Naive thymus-derived CD4-positive, alpha-beta T cell (primary cell): ENCODE measurements at places on chromosomes 5 and 9. TPM values are rescaled to one million over a fixed set of nuclear protein-coding genes. Genes with fewer than 3 reads are reported as not detected.

- H3K4me3 ChIP-seq = no peak overlapping the region
- no peak for DNase-seq
- H3K27me3 ChIP-seq = no peaks in the 10 kb centered on the region
- H3K36me3 ChIP-seq = no peaks in the 10 kb centered on the region
- no peaks in the 10 kb centered on the region for H3K4me1 ChIP-seq
These were observed 21.3 kb upstream of the KCNIP1 start for GRCh38 chr5:170482511-170482910.

- H3K27me3 ChIP-seq = no peaks in the 10 kb centered on the region
- H3K36me3 ChIP-seq = no peaks in the 10 kb centered on the region
- peak overlapping the region; percentile 78 for H3K27ac ChIP-seq
- peak overlapping the region; percentile 74 for H3K4me3 ChIP-seq
- no peak for DNase-seq
These were observed 539 bp downstream of the POC5 start for GRCh38 chr5:75716715-75717081.

GRCh38 chr5:144141585-144141984, 28.9 kb downstream of the YIPF5 start:
- H3K4me3 ChIP-seq = no peak overlapping the region
- no peak for DNase-seq
- H3K4me1 ChIP-seq = no peaks in the 10 kb centered on the region
- H3K27me3 ChIP-seq = no peaks in the 10 kb centered on the region

GRCh38 chr5:95365302-95366095, 25.7 kb upstream of the FAM81B start:
- no peak overlapping the region for H3K27ac ChIP-seq
- H3K4me1 ChIP-seq = no peaks in the 10 kb centered on the region
- no peaks in the 10 kb centered on the region for H3K36me3 ChIP-seq
- no peak overlapping the region for H3K4me3 ChIP-seq
- H3K27me3 ChIP-seq = no peaks in the 10 kb centered on the region

The PCDHB2 gene
- total RNA-seq = 0.10 and 0.34 TPM in 2 replicates

DNA sequence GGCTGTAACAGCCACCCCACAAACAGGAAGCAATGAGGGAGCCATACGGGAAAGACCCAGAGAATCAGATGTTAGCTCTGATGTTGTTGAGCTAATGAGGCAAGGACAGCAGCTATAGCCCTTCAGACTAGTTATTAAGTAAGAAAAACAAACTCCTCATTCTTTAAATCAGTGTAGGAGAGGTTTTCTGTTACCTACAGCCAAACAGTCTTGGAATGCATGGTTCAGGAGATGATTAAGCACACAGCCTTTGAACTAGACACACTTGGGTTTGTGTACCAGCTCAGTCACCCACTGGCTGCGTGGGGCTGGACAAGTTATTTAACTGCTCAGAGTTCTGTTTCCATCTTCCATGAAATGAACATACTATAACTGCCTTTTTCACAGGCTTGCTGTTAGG, 68.1 kb downstream of the SPOCK1 start:
- H3K4me1 ChIP-seq = no peaks in the 10 kb centered on the region
- H3K27ac ChIP-seq = no peak overlapping the region
- no peak overlapping the region for H3K4me3 ChIP-seq
- no peaks in the 10 kb centered on the region for H3K36me3 ChIP-seq
- DNase-seq = no peak

DNA sequence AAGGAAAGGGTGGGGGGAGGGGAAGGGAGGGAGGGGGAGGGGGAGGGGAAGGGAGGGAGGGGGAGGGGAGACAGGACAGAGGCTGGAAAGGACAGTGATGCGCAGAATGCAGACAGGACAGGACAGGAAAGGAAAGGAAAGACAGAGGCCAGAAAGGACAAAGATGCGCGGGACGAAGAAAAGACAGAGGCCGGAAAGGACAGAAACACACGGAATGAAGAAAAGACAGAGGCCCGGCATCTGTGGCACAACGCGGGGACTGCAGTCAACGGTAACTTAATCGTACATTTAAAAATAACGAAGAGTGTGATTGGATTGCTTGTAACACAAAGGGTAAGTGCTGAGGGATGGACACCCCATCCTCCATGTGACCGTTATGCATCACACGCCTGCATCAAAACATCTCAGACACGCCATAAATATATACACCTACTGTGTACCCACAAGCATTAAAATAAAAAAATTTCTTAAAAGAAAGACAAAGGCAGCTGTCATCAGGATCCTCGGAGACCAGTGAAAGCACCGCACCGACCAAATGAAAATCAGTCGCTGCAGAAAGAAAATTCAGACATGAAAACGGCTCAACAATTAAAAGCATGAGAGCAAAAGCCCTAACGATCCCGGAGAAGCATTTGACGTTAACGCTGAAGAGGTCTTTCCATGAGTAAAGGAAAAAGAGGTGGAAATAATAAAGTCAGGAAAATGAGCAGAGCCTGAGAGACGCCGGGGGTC, 52.9 kb upstream of the EXOC3 start:
- no peaks in the 10 kb centered on the region for H3K27me3 ChIP-seq
- H3K36me3 ChIP-seq = no peaks in the 10 kb centered on the region
- no peak overlapping the region for H3K27ac ChIP-seq
- no peak for DNase-seq
- H3K4me1 ChIP-seq = peaks cover 8% of the 10 kb centered on the region
- H3K4me3 ChIP-seq = no peak overlapping the region

- no peak overlapping the region for H3K27ac ChIP-seq
- H3K27me3 ChIP-seq = no peaks in the 10 kb centered on the region
- DNase-seq = no peak
- H3K4me3 ChIP-seq = no peak overlapping the region
- H3K4me1 ChIP-seq = peaks cover 44% of the 10 kb centered on the region
- H3K36me3 ChIP-seq = no peaks in the 10 kb centered on the region
These were observed 16.1 kb downstream of the B4GALT1 start for GRCh38 chr9:33151007-33151557.

DNA sequence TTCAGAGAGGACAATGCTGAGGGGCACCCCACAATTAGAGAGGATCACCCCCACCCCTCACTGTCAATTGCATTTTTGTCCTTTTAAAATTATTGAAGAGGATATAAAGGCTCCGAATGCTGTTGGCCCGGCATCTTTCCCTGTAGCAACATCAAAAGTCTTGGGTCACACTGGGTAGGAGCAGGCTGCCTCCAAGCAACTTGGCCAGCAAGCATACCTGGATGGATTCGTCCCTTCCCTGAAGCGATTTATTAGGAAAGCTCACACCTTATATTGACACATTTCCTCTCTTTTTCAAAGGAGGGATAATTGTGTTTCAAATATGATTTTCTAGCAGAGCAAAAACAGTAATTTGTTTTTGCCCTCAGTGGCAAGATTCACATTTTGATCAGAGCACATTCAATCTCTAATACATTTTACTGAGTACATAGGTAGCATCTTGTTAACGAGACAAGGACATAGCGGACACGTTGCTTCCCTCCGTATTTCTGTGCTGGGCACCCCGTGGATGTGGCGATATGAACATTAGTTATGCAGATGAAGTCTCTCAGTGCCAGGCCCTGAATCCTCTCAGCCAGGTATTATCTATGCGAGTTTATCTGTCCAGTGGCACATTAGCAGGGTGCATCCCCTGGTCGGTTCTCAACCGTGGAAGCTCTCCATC, 321.5 kb downstream of the NTRK2 start:
- no peaks in the 10 kb centered on the region for H3K36me3 ChIP-seq
- no peak for DNase-seq
- H3K4me1 ChIP-seq = no peaks in the 10 kb centered on the region
- H3K27me3 ChIP-seq = no peaks in the 10 kb centered on the region
- H3K27ac ChIP-seq = no peak overlapping the region

GRCh38 chr9:24986331-24986730, 440.6 kb upstream of the IZUMO3 start:
- no peak for DNase-seq
- no peaks in the 10 kb centered on the region for H3K4me1 ChIP-seq
- no peak overlapping the region for H3K4me3 ChIP-seq
- H3K36me3 ChIP-seq = no peaks in the 10 kb centered on the region
- H3K27ac ChIP-seq = no peak overlapping the region
- no peaks in the 10 kb centered on the region for H3K27me3 ChIP-seq

GRCh38 chr9:121675969-121676822, 24.8 kb downstream of the DAB2IP start:
- H3K4me3 ChIP-seq = no peak overlapping the region
- no peaks in the 10 kb centered on the region for H3K27me3 ChIP-seq
- DNase-seq = no peak
- no peak overlapping the region for H3K27ac ChIP-seq
- no peaks in the 10 kb centered on the region for H3K4me1 ChIP-seq

- no peak overlapping the region for H3K4me3 ChIP-seq
- H3K4me1 ChIP-seq = no peaks in the 10 kb centered on the region
These were observed 268.3 kb downstream of the PJA2 start for GRCh38 chr5:109141222-109142200.

- no peak overlapping the region for H3K4me3 ChIP-seq
- no peak overlapping the region for H3K27ac ChIP-seq
- no peaks in the 10 kb centered on the region for H3K27me3 ChIP-seq
- no peaks in the 10 kb centered on the region for H3K4me1 ChIP-seq
- no peaks in the 10 kb centered on the region for H3K36me3 ChIP-seq
- no peak for DNase-seq
These were observed 108.1 kb upstream of the PRRC1 start for GRCh38 chr5:127409246-127409917.

DNA sequence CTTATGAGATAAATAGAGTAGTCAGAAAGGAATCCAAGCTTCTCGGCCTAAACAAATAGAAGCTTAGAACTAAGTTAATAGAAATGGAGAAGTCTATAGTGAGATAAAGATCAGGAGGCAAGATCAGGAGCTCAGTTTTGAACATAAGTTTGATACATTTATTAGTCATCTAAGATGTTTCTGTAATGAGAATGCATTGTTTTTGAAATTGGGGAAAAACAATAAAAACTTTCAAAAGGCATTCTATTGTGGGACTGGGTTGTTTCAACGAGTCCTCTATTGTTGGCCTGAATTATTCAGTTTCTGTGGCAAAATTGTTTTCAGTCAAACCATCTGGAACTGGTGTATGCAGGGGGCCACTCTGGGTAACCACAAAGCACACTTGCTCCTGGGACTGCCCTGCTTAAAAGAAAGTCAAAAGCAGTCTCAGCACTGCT, 181.0 kb upstream of the CLINT1 start:
- no peak overlapping the region for H3K27ac ChIP-seq
- no peaks in the 10 kb centered on the region for H3K27me3 ChIP-seq
- no peak for DNase-seq
- no peaks in the 10 kb centered on the region for H3K36me3 ChIP-seq
- no peak overlapping the region for H3K4me3 ChIP-seq
- no peaks in the 10 kb centered on the region for H3K4me1 ChIP-seq

DNA sequence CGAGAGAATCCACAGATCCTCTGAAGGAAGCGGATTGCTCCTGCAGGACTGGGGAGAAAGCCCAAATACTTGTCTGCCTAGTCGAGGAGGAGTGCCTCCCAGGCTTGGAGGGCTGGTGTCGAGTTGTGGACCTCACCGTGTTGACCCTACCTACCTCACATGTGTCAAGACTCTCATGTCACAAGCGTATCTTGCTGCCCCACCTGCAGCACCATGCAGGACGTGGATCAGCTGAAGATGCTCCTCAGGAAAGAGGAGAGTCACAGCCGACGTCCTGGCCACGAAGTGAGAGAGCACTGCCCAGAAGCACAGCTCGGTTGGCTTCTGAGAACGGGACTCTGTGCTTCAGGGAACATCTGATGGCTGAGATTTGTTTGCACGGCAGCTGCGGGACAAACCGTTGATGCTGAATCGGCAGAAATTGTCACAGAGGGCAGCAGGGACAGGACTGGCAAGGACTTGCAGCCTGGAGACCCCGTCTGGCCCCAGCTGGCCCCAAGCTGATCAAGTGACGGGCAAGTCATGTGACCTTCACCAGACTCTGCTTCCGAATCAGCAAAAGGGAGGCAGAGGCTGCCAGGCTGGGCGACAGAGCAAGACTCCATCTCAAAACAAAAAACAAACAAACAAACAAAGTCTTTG, 119.1 kb upstream of the ITGA1 start:
- no peak for DNase-seq
- no peaks in the 10 kb centered on the region for H3K4me1 ChIP-seq
- H3K36me3 ChIP-seq = no peaks in the 10 kb centered on the region
- no peak overlapping the region for H3K4me3 ChIP-seq

DNA sequence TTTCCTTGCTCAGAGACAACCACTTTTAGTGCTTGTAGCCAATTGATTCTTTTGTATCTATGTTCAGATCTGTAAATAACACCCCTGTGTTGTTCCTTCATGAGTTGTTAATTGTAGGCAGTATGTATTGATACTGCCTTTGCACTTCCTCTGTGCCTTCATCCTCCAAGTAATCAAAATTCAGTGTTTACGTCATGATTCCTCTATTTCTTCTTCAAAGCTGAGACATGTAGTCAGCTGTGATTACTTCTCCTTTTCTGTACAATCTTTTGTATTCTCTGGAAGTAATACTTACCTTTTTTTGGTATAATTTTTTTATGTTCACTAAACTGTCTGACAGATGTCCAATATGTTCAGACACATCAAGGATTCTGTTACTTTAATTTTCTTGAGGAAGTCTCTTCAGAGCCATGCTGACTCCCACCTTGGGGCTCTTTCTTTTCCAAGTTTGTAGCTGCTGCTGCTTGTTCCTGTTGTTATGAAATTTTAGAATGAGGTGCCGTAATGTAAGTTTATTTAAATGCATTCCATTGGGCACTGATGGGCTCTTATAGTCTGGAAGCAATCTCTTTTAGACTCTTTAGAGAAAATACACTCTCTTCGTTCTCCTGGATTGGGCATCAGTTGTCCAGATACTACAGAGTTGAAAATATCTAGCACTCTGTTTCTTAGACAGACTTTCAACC, 30.5 kb upstream of the LRRC70 start:
- no peaks in the 10 kb centered on the region for H3K4me1 ChIP-seq
- H3K27me3 ChIP-seq = no peaks in the 10 kb centered on the region
- no peak overlapping the region for H3K4me3 ChIP-seq

DNA sequence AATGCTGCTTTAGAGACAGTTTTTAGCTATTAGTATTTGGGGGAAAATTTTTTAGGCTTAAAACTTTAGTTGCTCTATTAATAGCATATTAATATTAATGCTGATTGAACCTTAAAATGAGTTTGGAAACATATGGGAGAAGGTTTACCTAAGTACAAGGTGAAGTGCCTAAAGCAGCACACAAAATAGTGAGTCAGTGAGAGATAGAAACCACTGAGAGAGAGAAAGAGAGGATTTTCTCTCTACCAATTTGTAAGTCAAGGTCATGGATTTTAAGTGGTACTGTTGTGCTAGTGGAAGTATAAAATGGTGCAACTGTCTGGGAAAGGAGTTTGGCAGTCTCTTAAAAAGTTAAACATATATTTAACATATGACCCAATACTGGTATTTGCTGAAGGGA, 64.9 kb downstream of the MARCHF3 start:
- DNase-seq = no peak
- no peak overlapping the region for H3K27ac ChIP-seq
- H3K4me1 ChIP-seq = no peaks in the 10 kb centered on the region

DNA sequence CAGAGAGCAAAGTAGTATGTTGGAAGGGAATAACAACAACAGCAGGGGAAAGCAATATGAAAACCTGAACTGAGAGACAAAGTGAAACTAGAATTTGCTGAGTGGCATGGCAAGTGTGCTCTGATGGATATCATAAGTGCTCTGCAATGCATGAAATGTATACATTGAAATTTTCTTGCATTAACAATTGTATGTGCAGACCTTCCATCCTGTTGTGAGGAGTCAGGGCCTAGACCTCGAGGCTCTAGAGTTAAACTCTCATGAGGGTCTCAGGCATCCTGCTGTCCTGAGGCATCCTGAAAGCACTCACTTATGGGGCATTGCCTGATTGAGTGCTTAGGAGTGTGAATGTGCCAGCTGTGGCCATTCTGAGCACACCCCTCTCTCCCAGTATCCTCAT, 1.1 kb downstream of the ECM2 start:
- DNase-seq = no peak
- H3K27me3 ChIP-seq = no peaks in the 10 kb centered on the region
- no peaks in the 10 kb centered on the region for H3K4me1 ChIP-seq
- H3K36me3 ChIP-seq = no peaks in the 10 kb centered on the region
